Stimulated activated CD8-positive, alpha-beta memory T cell treated with anti-CD3 and anti-CD28 coated beads, Interleukin-15, amount 100 ng/mL, for 24 hours (primary cell): ENCODE measurements at places on chromosomes 2 and 18.

GRCh38 chr18:12008181-12008767 lies 27.0 kb downstream of the IMPA2 start:
- DNase-seq = no peak

DNA sequence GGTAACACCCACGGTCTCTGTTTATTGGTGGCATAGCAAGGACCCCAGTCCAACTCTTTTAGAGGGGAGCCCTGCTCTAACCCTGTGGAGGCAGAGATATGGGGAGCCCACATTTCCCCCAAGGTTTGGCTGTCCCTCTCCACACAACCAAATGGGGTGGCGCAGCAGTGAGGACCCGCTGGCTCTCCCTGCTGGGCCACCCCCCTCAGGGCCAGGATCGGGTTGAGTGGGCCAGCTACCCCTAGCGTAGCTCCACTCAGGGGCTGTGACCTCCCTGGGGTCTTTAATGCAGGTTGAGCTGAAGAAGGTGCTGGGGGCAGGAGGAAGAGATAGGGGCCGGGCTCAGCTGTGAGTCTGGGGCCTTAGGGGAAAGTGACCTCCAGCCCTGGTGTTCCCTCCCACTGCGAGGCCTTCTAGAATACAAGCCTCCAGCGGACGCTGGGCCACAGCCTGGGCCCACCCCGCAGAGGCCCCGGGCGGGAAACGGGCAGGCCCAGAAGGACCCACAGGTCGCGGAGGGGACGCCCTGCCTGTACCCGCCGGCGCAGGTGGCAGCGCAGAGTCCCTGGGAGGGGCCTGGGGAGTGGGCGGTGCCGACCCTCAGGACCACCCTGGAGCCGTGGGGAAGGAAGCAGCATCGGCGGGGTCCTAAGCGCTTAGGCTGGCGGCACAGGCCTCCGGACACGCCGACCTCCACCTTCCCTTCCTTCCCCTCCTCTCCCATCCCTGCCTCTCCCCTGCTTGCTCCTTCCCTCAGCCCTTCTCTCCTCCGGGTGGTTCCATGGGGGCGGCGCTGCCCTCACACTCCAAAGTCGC lies 9.6 kb downstream of the CROCC2 start:
- DNase-seq = no peak

- no peak for DNase-seq
These were observed 130.2 kb upstream of the NXPH2 start for GRCh38 chr2:138910427-138910826.

GRCh38 chr2:9675415-9676351 lies 44.9 kb upstream of the YWHAQ start:
- DNase-seq = no peak

- no peak for DNase-seq
These were observed 52.8 kb upstream of the TWSG1 start for GRCh38 chr18:9281780-9282179.

DNA sequence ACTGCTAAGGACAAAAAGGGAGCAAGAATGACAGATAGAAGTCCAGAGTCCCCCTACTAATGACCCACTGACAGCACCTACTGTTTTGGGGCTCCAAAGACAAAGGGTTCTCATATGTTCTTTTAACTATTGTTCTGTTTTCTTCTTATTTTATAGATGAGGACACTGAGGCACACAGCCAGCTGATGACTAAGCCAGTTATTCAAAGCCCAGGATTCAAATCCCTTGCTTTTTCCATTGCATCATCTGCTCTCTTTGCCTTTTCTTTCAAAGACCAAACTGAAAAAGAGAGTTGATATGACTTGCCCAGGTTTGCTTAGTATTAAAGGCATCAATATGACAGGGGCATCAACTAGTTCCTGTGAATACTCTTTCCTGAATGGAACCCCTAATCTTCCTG lies 299.8 kb downstream of the LRATD1 start:
- DNase-seq = no peak

DNA sequence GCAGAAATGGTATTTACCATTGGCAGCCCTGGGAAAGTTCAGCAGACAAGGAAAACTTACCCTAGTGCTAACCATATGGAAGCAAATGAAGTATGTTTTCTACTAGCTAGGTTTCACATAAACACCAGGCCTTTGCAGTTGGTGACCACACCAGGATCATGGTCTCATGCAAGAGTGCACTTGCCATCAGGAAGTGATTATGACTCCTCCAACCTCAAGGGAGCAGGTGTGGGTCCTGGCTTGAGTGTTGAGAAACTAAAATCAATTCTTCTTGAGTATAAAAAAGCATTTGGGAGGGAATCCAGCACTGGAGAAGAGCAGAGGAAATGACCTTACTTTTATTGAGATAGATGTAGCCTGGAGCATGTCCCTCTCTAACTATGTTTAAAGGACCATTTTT lies 56.8 kb upstream of the SPAG16 start:
- no peak for DNase-seq

GRCh38 chr2:186827862-186828492 lies 21.0 kb downstream of the ZSWIM2 start:
- no peak for DNase-seq

DNA sequence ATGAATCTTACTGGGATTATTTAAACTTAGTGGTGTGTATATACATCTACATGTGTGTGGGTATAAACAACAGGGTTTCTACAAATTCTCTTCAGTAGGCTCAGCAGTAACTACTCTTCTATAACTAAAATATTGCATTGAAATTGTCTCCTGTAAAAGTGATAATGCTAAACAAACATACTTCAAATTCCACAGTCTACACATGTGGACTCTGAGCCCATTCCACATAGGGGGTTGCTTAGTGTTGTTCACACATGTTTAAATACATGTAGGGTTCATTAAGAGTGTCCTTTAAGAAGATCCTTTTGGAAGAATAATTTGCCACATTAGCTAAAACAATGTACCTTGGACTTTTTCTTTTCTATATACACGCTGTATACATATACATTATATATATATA lies 152.8 kb upstream of the VRK2 start:
- no peak for DNase-seq

DNA sequence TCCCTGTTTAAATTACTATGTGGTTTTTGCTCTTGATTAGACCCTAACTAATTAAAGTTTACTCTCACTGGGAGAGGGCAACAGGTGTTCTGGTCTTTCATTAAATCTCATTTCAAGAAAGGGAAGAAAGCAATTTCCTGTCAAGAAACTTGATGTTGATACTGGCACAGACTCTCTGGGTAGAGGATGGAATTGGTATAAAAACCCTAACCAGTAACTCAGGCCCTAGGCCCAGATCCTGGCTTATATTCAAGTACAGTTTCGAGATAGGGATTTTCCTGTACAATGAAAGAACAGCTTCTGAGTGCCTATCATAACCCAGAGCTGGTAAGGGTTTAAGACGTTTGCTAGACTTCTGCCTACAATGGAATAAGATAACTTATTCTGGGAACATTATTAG lies 61.6 kb upstream of the ACYP2 start:
- DNase-seq = no peak

- DNase-seq = no peak
These were observed 51.8 kb downstream of the MYO3B start for GRCh38 chr2:170229744-170230143.

DNA sequence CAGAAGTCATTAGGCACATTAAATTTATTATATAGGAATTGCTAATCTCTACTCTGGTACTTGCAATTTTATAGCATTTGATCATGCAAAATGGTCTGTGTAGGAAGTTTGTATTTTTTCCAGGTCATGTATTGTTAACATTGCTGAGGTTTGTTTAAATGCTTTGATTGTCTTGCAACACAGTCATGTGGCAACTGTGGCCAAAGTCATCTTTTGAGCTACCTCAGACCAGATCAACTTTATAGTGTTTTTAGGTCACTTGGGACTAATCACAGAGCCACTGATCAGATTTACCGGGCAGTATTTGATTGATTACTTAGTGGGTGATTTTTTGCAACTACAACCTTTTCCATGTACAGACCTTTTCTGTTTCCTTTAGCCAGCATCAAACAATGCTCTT lies 3.7 kb downstream of the SERPINB5 start:
- no peak for DNase-seq

DNA sequence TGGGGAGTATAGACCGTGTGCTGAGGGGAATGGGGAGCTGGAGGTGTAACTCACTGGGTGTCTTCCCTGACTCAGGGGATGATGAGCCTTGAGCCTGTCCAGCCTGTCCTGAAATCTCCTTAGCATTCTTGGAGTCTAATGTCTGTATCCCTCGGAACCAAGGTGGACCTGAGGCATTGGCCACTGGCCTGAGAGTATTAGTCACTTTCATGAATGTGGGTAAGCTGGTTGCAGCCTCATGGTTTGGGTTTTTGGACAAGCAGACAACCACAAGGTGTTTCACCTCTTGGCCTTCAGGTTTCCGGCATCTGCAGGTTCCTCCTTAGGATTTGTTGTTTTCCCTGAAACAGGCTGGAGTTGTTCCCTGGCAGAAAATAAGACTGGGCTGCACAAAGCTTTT lies 63.2 kb downstream of the PRKCE start:
- no peak for DNase-seq

- DNase-seq = no peak
These were observed 37.4 kb downstream of the ANKMY1 start for GRCh38 chr2:240520130-240520973.

DNA sequence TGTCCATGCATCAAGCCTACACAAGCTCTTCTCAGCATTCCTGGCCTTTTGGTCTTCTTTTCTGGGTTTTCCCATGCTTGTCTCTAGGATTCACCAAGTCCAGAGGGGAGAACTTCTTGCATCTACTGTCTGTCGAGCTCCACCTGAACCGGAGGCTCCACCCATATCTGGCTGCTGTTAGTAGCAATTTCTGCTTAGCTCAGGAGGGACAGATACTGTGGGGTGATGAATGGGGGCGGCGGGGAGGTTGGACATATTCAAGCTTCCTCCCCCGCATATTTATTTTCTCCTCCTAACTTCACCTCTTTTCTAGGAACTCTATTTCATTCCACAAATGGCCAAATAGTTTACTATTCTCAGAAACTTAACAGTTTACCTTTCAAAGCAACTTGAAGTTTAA lies 163.5 kb downstream of the PTH2R start:
- no peak for DNase-seq

GRCh38 chr18:74243127-74243526 lies 48.6 kb downstream of the CYB5A start:
- DNase-seq = no peak
